ENCODE measurements at places on chromosomes 5 and 9. TPM values are rescaled to one million over a fixed set of nuclear protein-coding genes. Genes with fewer than 3 reads are reported as not detected.

CDC25C gene
- 2.2 TPM for total RNA-seq

PLAA gene
- total RNA-seq = 27.0 TPM

ACTBL2 gene
- total RNA-seq = 3.1 TPM

ZNF354C gene
- total RNA-seq = 15.9 TPM

GRCh38 chr5:142654578-142655058, 31.3 kb downstream of the FGF1 start:
- no peak for DNase-seq

DNA sequence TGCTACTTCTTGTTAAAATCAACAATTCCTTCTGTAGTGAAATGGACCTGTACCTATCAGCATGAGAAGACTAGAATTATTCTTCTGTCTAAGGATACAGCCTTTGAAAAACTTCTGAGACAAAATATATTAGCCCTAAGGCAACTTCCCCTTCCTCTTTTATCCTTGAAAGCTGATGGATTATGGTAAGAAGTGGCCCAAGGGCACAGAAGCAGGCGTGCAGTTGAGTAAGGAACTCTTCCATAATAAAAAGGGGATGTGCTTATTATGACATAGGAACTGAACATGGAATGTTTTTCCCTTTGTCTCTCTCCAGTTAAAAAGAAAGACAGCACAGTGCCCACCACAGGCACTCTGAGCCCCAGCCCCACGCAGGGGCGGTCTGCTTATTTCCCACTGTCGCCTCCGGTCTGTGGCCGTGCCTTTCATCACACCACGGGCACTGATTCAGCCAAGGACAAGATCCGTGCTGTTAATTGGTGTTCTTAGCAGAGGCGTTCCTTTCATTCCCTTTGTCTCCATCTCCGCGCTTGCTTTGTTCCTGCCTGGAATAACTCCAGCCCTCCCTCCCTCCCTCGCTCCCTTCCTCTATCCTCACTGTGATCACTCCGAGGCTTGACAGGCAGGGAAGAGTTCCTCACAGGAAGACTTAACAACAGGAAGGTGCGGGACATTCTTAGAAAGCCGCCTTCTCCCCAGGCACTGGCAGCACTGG, 135.9 kb upstream of the OTULINL start:
- DNase-seq = no peak

DNA sequence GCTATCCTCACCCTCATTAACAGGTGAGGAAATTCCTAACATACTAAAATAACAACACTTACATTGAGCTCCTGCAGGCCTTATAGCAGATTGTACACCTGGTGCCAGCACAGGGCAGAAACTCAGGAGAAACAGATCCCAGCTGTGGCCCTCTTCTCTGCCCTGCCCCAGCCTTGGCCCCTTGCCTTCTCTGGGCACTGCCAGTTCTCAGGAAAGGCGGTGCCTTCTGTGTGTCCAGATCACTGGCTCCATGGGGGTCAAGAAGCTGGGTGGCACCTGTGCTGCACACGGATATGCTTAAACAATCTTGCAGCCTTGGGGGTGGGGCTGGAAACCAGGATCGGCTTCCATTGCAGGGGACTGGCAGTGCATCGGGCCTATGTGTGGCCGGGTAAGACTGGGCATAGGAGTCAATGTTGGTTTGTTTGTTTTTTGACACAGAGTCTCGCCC, 19.3 kb downstream of the KYAT1 start:
- no peak for DNase-seq

- no peak for DNase-seq
Observed at GRCh38 chr9:108423433-108423832, 432.4 kb downstream of the ACTL7B start.

GRCh38 chr9:17783227-17783626, 204.4 kb downstream of the SH3GL2 start:
- DNase-seq = peak; percentile 42

DNA sequence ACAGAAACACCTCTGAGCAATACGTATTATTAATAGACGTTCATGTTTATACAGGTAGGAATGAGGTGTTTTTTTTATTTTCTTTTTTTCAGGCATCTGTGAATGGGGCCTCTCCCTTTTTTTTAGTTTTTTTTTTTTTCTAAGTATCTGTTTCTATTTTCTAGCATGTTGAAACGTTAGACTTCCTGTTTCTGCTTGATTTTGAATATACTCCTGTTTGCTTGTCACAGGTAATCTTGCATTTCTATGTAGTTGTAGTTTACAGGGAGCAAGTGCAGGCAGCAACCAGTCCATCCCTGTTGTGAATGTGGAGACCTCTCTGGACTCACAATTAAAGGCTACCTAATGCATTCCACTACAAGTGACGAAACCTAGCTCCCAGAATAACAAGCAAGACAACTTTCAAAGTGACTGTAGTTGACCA, 22.8 kb upstream of the TNFAIP8 start:
- DNase-seq = no peak

DNA sequence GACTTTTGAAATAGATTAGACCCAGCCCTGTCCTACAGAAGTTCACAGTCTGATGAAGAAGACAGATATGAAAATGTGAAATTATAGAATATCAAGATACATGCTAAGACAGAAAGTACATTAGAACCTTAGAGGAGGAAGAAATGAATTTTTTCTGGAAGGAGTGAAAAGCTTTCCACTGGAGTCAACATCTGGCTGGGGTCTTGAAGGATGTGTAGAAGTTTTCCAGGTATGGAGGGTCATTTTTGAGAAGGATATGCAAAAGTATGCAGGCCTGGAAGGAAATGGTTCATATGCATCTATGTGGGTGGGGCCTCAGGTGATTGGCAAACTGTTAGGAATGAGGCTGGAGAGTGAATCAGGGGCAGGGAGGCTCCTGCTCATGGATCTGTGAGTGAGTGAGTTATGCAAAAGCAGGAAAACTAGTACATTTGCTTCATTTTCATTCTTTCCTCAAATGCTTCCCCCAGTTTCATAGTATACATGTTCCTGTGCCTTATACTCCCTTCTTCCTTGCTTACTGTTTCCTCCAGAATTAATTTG, 142.3 kb downstream of the GRIA1 start:
- DNase-seq = no peak

GRCh38 chr9:97362777-97363545, 48.9 kb upstream of the TDRD7 start:
- DNase-seq = no peak

GRCh38 chr9:99560561-99560960, 261.1 kb upstream of the NR4A3 start:
- no peak for DNase-seq

GRCh38 chr9:38031594-38031993, 37.4 kb downstream of the SHB start:
- DNase-seq = no peak
